ENCODE measurements at places on chromosomes 3 and 15.

DNA sequence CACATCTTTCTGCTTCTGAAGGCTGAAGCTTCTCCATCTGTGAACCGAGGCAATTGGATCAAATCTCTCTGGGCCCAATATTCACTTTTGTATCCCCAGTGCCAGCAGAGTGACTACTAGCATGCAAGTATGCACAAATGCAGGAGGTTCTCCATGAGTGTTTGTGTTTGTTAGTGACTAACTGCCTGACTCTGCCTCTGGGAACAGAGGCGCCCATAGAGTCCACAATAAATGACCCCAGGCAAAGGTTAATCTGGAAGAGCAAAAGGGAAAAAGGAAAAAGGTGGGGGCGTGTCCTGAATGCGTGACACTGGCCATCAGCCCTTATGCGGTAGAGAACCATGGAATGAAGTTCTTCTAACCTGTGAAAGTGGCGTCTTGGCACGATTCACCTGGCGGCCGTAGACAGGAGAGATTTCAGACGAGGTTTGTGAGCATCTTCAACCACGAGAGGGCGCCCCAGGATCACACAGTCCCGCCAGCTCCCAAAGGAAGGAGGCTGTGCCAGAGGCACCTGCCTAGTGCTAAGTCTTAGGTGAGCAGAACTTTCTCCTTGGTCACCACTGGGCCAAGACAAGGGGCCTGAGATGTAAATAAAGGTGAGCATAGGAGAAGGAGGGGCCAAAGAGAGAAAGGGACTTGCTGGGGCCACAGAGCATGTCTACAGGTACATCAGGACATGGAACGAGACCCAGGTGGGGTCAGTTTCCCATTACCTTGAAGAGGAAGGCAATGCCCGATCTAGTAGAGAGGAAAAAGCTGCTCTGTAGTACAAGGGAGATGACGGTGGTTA is 44.2 kb downstream of the RBPMS2 start:
- DNase-seq, result peak; percentile 79

DNA sequence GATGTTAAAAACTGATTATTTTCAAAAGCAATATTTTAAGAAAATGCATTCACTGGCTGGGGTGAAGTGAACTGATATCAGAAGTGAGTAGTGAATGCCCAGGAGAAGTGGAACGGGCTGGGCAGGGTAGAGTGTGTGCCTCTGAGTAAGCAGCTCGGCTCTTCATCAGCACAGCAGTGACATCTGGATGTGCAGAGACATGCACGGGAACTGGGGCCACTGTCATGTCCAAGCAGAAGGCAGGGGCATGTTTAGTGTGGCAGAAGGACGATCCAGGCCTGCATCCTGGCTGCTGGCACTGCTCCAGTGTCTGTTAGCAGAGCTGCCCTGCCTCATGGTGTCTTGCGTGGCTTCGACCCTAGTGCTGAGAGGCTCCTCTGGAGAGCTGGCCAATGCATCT is 305.6 kb upstream of the LRRFIP2 start:
- DNase-seq, result no peak

GRCh38 chr3:47607335-47607734 is 28.7 kb upstream of the CSPG5 start:
- no peak for DNase-seq

DNA sequence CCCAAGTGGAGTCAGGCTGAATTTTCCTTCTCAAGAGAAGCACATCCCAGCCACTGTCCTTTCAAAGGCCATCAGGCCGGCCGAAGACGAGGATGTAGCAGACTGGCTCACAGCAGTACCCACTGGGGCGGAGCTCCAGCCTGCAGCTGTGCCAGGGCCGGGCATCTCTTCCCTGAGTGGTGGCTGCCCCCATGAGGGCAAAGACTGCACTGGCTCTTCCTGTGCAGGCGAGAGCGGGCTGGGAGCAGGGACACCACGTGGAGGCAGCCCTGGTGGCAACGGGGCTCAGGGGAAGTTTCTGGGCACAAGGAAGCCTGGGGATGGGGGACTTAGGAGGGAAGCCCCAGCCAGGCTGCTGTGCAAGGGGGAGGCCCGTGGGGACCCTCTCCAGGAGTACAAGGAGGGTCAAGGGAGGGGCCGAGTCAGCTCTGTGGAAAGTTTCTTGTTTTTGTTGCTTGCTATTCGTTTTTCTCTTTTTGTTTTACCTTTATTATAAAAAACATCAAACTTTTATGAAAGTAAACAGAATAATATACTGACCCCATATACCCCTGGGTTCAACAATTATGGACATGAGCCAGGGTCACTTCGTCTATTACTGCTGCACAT is 66.1 kb downstream of the RPN1 start:
- peak; percentile 80 for DNase-seq

DNA sequence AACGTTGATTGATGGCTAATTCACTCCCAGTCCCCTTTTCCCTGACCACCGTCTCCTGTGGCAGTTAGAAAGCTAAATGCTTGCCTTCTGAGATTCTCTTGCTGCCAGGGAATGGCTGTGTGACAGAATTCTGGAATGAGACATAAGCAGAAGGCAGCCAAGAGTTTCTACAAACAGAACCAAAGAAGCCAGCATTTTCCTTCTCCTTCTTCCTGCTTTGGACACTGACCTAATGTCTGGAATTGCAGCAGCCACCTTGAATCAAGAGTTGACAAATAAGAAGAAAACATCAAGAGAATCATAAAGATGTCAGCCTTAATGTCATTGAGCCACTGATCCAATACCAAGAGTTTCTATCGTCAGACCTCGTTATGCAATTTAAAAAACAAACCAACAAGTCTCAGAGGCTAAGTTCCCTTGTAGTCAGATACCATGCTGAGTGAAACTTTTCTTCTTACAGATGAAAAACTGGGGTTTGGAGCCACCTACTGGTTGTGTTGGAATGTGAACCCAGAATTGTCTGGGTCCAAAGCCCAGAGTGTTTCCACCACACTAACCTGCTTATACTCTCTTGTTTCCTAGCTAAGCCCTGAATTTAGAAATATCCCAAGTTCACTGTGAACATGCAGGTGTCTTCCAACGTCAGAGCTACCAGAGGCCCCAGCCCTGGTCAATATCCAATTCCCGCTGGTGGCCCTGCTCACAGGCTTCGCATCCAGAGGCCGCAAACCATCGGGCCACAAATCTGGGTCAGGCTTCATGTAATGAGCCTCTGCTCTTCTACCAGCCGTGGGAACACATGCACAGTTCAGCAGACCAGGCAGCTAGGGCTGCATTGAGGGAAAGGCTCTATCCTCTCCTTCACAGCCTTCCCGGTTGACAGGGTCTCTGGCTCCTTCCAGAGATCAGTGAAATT is 42.5 kb downstream of the MCF2L2 start:
- DNase-seq, result peak; percentile 28

DNA sequence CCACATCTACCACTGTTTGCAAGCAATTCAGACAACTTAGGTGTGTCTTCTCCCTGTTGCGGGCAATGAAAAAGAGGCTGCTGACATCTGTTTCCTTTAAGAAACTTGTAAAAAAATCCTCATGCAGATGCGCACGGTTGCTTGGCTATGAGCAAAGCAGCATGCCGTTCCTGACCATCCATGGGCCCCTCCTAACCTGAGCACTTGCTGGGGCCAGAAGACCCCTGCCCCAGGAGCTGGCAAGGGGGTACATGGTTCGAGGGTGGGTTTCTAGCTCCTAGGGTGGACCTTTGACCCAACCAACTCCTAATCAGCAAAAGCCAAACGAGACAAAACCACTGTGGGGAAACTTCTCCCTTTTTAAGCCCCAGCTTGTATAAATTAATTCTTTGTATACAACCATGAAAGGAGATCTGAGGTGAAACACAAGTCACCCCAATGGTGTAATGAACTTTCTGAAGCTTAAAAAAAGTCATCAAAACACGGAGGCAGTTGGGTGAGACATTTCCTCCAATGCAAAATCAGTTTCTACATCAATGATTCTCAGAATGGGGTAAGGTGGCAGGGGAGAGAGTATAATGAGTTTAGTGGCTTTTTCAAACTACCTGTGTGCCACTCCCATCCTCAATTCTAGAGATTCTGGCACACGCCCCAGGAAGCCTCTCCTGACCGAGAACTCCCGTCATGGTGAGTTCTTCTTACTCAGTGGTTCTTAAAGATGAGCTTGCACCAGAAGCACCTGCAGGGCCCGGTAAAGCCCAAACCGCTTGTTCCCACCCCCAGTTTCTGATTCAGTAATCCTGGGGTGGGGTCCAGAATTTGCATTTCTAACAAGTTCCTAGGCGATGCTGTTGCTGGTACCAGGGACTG is 44.1 kb downstream of the CPN2 start:
- DNase-seq, result no peak

GRCh38 chr15:53693729-53694475 is 65.6 kb downstream of the WDR72 start:
- DNase-seq, result no peak
